ENCODE measurements at places on chromosomes 12 and 14. TPM values are rescaled to one million over a fixed set of nuclear protein-coding genes. Genes with fewer than 3 reads are reported as not detected.

ASB2 gene
- total RNA-seq = not detected

RNASE2 gene
- total RNA-seq = not detected

FGF6 gene
- total RNA-seq = not detected

NRIP2 gene
- 0.62 TPM for total RNA-seq

MANSC4 gene
- 0.47 TPM for total RNA-seq

PDE3A gene
- total RNA-seq = 7.8 TPM

All from occipital lobe (tissue), 3 donors.